Stimulated activated CD4-positive, alpha-beta T cell treated with anti-CD3 and anti-CD28 coated beads, Interleukin-1b, Interleukin-23, amount 100 ng/mL, for 1 hour (primary cell): ENCODE measurements at places on chromosomes 4 and X.

DNA sequence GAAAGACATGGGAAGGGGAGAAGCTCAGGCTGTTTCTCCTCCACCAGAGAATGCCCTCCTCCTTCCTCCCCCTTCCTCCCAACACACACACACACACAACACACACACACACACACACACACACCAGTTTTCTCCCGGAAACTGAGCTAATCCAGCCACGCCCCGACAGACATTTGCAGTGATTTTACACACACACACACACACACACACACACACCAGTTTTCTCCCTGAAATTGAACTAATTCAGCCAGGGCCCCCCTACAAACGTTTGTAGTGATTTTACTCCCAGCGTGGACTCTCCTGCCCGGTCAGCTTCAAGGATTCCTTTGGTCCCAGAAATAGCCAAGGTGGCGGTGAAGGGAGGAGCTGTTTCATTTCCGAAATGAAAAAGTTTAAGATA is 32.9 kb upstream of the STX18 start:
- DNase-seq, result no peak

GRCh38 chrX:119655125-119655524 is 37.8 kb downstream of the SEPTIN6 start:
- peak; percentile 29 for DNase-seq

DNA sequence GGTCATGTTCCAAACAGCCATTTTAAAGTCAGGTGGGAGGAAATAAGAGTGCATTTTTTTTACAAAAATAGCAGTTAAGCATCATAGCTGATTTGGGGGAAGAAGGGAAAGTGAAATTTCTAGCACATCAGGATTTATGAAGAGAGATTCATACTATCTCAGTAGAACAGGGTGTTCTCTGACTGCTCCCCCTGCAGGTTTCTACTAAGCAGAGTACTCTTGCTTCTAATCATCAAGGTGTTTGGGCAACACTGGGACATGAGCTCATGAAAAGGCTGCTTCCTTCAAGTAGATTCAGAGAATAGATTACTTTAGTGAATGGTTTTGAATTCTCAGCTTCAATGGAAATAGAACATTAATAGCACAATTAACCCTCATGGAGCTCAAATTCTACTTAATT is 591.4 kb upstream of the PCDH10 start:
- DNase-seq, result no peak

- DNase-seq, result no peak
These were observed 76.4 kb downstream of the ACOX3 start for GRCh38 chr4:8364141-8364540.

DNA sequence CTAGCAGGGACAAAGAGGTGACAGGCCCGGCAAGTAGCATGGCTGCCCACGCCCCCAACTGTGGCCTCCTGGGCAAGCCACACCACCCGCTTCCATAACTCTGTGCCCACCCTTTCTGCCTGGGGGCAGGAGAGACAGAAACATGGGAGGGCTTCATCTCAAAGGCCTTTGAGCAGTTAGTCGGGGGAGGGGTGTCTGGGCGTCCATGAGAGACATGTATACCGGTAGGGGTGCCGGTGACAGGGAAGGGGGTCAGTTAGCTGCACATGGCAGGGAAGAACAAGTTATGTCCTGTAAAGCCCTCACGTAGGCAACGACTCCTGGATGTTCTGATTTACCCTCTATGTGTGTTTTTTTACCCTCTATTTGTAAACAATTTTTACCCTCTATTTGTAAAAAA is 9.3 kb downstream of the PDZD4 start:
- DNase-seq, result no peak

DNA sequence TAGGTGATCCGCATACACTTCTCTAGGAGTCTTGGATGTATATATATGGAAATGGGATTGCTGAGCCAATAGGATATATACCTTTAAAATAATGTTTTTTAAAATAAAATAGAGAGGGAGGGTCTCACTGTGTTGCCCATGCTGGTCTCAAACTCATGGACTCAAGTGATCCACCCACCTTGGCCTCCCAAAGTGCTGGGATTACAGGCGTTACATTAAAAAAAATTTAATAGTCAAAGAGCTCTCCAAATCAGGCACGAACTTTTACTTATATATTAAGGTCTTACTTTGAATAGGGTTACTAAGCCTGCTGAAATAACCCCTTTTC is 109.0 kb downstream of the GNL3L start:
- DNase-seq, result no peak

- no peak for DNase-seq
These were observed 66.7 kb upstream of the BOD1L1 start for GRCh38 chr4:13694256-13694655.

DNA sequence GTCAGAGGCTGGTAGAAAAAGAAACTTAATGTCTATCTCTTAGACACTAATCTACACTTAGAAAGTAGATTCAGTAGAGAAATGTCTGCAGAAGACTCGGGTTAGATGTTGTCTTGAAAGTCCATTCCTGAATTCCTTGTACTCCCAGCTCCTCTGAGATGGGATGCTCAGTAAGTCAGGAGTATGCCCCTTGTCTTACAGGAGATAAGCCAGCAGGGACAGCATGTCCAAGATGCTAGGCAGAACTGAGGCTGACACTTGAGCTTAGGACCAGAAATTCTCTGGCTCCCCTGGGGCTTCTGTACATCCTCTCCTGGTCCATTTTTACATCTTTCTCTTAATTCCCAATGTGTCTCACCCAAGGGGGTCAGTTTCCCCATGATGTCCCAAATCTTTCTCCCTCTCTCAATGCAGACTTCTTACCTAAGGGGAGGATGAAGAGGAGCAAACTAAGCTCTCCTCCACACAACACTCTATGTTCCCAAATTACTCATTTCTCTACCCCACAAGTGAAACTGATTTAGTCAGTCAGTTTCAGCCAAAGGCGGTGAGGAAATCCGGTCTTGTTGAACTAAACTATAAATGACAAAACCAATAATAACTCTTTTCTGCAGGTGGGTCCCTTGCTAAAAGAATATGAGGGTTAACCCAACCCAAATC is 558.2 kb upstream of the DIPK2B start:
- no peak for DNase-seq

GRCh38 chr4:168569066-168569930 is 72.4 kb downstream of the PALLD start:
- DNase-seq, result no peak

GRCh38 chr4:167787231-167787630 is 305.1 kb upstream of the ANXA10 start:
- DNase-seq, result no peak

DNA sequence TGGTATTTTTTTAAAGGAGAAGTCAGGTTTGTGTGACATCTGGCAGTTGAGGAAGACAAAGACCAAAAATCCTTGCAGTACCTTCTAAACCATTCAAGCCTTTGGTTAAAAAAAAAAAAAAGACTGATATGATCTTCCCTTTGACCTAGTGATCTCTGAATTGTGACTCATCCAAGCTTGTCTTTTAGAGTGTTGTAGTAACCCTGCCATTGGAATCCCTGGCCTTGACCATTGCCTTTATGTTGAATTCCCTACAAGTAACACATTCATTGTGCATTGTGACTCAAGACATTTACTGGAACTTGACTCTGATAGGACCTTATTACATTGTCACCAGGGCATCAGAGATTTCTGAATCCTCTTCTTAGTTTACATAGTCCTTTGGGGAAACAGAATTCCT is 1469.0 kb downstream of the TECRL start:
- no peak for DNase-seq

- peak; percentile 23 for DNase-seq
These were observed at the start of gene RBMX2 for GRCh38 chrX:130401415-130402207. Gene RBMX2 (plus strand): TSS chrX:130401987. CDS start chrX:130402033, 46 bp downstream.

DNA sequence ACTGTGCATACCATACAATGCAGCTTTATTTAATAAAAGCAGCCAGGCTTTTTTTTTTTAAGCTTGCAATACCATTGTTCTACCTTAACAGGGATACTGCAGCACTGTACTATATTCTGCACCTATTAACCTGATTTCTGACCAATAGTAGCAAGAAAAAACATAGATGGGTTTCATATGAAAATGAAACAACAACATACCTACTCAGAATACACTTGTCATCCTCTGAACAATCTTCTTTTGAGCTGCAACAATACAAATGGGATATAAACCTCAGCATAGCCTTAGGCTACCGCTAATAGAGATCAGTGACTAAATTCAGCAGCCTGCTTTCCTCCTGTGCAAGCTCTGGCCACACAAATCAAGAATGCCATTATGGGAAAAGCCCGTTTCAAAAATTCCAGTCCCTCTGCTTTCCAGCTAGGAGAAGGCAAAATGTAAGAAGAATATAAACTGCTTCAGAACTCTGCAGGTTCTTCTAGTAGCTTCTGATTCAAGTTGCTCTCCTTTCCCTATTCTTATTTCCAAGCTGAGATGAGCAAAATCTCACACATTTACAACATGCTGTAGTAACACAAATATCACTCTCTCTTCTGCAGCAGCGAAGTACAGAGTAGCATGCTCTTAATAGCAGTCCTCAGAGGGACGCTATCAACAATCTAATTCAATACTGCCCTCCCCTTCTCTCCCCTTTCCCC is 143.4 kb downstream of the KLHL13 start:
- no peak for DNase-seq

DNA sequence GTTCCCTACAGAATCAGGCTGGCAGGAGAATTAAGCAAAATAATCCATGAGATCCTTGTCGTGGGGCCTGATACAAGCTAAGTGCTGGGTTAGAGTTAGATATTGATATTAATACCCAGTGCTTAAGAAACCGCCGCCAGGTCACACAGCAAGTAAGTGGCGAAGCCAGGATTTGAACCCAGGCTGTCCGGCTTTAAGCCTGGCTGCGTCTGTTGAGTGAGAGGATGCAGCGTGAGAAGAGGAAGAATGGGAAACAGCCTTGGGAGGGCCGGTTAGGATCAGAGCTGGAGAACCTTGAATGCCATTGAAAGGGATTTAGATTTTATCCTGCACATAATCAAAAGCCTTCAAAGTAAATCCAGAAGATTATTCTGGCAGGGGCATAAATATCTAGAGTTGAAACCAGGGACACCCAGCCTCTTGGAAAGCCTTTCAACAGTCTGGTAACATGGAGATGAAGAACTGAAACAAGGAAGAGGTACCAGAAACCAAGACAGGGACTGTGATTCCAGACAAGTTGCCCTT is 64.8 kb upstream of the HELT start:
- no peak for DNase-seq

- DNase-seq, result no peak
These were observed 43.1 kb upstream of the PRR27 start for GRCh38 chr4:70110917-70111316.

- no peak for DNase-seq
These were observed 10.1 kb upstream of the BMP2K start for GRCh38 chr4:78766026-78766425.

- no peak for DNase-seq
These were observed 32.1 kb downstream of the SEPTIN11 start for GRCh38 chr4:76981644-76982043.

- DNase-seq, result no peak
These were observed 20.4 kb downstream of the DOK7 start for GRCh38 chr4:3483471-3483921.

- no peak for DNase-seq
These were observed 227.6 kb upstream of the HDX start for GRCh38 chrX:84729809-84730208.
